Endothelial cell (in vitro differentiated cells): ENCODE measurements at places on chromosomes 11 and 22.

DNA sequence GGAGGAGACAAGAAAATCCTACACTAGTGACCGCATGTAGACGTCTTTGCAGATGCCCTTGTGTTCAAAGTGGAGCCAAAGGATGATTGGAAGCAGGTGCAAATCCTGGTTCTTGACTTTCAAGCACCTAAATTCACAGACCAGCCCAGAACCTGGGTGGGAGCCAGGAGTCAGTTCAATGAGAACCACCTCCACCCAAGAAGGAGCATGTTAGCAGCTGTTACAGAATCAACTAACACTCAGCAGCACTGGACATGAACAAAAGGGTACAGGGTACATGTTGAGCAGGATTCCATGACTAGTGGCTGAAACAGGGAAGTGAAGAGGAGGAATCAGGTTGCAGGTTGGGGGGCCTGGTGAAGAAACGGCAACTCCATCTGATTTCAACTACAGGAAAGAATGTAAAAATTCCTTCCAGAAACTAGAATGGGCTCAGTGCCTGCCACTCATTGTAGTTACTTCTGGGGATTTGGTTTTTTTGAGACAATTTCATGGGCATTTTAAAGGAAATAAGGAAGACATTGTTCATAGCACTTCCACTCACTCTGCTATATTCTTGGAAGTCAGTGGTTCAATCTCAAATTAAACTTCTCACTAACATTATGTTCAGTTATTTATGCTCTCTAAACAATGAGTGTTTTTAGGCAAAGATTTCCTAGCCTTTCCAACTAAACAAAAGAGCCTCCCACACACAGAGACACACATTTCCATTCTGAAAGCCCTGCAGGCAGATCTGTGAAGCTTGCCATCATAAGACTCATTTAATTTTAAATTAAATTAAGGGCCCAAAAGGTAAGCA, 173.3 kb downstream of the CADM1 start:
- H3K27ac ChIP-seq: no peak overlapping the region
- no peaks in the 10 kb centered on the region for H3K27me3 ChIP-seq
- H3K36me3 ChIP-seq: peaks cover 3% of the 10 kb centered on the region

- no peaks in the 10 kb centered on the region for H3K4me1 ChIP-seq
- H3K27ac ChIP-seq: no peak overlapping the region
- H3K27me3 ChIP-seq: peaks cover 4% of the 10 kb centered on the region
- H3K4me3 ChIP-seq: no peak overlapping the region
- DNase-seq: no peak
- H3K36me3 ChIP-seq: no peaks in the 10 kb centered on the region
Measured at GRCh38 chr22:43474161-43475101, 62.6 kb downstream of the MPPED1 start.

- H3K4me1 ChIP-seq: peaks cover 39% of the 10 kb centered on the region
- H3K27ac ChIP-seq: peak overlapping the region; percentile 49
- H3K4me3 ChIP-seq: peak overlapping the region; percentile 7
- H3K36me3 ChIP-seq: no peaks in the 10 kb centered on the region
- peaks cover 5% of the 10 kb centered on the region for H3K27me3 ChIP-seq
Measured at GRCh38 chr11:72569966-72570892, 104.0 kb downstream of the PDE2A start.

DNA sequence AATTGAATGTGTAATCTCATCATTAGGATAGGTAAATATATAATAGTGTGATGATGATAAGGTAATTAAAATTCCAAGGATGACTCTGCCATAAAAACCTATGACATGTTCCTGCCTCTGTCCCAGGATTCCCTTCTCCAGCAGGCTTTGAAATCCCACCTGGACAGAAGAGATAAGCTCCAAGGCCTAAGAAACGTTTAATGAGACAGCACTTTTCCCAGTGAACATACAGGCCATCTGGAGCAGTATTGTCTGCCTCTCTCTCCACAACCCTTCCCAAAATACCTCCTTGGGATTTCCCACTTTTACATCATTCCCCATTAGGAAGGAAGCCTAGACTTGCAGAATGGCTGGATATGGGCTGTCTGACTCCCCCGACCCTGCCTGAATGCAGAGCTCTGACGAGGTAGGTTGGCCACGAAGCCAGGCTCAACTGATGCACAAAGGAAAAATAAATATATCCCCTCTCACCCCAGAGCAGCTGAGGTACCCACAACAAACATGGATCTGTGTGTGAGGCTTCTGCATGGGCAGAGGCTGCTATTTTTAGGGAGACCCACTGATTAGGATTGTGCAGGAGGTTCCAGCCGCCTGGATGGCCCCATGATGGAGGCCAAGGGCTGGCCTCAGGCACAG, 71.0 kb downstream of the TMPRSS5 start:
- H3K4me1 ChIP-seq: no peaks in the 10 kb centered on the region
- H3K4me3 ChIP-seq: no peak overlapping the region
- H3K27me3 ChIP-seq: peaks cover 2% of the 10 kb centered on the region
- no peak for DNase-seq
- no peaks in the 10 kb centered on the region for H3K36me3 ChIP-seq
